ENCODE measurements at places on chromosomes 3 and 15. TPM values are rescaled to one million over a fixed set of nuclear protein-coding genes. Genes with fewer than 3 reads are reported as not detected.
A peak's percentile ranks its signal among the peaks of the same experiment; 100 is the strongest.

- peak; percentile 7 for DNase-seq
Observed at GRCh38 chr3:125011941-125012340, 43.9 kb downstream of the HEG1 start.

DNA sequence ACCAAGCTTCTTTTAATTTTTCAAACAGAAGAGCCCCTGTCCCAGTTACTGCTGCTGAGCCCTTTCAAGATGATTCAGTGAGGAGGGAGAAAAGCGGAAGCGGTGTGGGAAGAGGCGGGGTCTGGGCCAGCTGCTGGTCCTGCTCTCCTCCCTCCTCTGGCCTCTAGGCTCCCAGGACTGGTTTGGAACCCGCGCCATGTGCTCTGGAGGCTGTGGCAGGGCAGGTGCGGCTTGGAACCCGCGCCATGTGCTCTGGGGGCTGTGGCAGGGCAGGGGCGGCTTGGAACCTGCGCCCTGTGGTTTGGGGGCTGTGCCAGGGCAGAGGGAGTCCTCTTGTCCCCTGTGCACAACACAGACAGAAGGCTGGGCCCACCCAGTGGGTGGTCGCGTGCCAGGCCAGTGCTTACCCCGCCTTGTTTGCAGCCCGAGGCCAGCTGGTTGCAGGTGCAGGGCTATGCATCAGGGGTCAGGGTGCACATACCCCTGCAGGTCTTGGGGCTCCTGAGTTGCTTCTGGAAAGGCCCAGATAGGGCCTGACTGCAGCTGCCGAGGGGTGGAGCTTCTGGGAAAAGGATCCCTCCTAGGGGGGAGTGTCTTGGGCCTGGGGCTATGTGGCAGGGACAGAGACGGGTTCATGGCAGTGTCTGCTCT lies 12.2 kb downstream of the ALG1L2 start:
- no peak for DNase-seq

GRCh38 chr3:160828880-160829279 lies 72.8 kb downstream of the PPM1L start:
- DNase-seq: no peak

DNA sequence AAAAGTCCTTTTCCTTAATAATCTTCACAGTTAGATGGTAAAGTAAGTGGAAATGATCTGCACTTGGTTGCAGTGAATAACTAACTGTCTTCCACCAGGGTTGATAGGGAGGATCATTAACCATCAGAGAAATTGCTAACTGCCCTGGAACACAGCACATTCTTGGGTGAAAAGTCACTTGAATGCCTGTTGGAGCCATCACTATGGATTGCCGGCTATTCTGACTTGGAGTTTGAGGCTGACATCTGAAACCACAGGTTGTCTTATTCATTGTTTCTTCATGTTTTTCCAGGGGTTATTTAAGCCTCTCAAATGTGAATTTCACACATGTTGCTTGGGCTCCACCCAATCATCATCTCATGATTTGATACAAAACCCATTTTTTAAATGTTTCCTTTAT lies 901.4 kb downstream of the MCTP2 start:
- DNase-seq: no peak

DNA sequence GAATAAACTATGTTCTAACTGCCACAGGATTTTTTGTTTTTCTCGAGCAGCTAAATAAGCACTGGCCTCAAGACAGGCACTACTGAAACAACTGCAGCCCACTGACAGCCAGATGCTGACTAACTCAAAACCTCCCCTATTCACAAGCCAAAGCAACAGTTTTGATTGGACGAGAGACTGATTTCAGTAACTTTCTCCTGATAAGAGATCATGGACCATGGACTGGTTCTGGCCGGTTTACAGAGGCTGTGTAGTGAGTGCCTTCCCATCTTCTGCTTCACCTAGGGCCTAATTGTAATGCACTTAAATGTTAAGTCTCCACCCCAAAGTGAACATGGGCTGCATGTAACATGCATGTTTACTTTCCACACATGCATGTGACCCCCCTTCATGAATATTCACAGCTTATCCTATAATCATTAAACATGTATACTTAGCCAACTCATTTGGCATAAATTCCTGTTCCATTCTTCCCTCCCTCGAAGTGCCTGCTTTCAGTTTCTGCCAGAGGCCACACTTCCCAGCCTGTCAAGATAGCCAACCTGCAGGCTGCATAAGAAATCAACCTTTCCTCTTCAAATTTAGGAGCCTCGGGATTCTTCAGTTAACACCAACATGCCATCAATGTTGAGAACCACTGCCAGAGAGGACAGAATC lies 108.2 kb downstream of the ULK4 start:
- DNase-seq: no peak

DNA sequence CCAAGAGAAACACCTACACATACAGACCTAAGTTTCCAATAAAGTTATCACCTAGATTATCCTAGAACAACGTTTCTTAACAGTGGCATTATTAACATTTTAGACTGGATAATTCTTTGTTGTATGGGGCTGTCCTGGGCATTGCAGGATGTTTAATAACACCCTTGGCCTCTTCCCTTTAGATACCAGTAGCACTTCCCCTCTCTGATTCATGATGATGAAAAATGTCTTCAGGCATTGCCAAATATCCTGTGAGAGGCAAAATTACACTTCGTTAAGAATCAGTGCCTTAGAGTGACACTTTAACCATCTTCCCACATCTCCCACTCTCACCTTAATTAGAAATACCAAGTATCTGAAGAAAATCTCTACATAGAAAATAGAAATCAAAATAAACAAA lies 352.6 kb downstream of the CGGBP1 start:
- DNase-seq: no peak

DNA sequence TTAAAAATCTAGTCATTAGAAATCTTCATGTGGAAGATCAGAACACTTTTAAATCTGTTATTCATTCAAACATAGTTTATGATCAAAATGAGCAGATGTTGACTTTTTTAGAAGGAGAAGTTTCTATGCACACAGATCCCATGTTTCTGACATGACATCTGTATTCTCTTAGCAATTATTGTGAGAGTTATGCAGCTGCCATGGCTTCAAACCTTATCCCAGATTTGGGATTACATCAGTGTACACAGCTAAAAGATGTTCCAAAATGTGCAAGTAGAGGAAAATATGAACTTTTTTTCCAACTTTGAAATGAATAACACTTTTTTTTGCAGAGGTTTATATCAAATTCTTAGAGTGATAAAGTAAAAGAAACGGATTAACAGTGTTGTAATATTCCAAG lies 1166.9 kb downstream of the ZPLD1 start:
- no peak for DNase-seq

- peak; percentile 59 for DNase-seq
Observed at GRCh38 chr3:23739536-23739935, 66.2 kb upstream of the UBE2E1 start.

- no peak for DNase-seq
Observed at GRCh38 chr15:36612063-36612788, 32.8 kb downstream of the CDIN1 start.

GRCh38 chr3:1135194-1135593 lies 42.4 kb downstream of the CNTN6 start:
- no peak for DNase-seq

DNA sequence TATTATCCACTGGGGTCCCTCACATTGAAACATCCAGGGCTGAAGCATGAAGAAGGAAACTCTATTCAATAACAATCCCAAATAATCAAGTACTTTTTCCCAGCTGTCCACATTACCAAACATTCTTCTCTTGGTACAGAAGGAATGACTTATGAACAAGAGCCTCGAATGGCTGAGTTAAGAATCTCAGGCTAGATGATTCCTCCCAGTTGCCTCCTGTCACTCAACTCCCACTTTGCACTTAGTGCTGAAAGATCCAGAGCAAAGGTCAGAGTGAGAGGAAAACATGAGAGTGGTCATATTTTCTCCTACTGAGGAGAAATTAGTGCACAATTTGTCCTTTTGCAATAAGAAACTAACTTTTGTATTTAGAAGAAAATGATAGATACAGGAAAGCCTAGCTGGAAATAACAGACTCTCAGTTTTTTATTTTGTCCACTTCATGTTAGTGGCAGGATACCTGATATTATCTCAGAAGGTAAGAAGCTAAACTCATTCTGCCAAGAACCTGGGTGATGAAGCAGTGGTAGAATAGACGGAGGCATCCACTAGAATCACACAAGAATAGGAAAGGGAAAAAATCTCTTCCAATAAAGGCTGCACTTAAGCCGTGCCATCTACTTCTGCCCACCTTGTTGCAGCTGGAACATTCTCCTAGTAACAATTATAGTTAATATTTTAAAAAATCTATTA lies 46.2 kb downstream of the GADL1 start:
- DNase-seq: no peak

DNA sequence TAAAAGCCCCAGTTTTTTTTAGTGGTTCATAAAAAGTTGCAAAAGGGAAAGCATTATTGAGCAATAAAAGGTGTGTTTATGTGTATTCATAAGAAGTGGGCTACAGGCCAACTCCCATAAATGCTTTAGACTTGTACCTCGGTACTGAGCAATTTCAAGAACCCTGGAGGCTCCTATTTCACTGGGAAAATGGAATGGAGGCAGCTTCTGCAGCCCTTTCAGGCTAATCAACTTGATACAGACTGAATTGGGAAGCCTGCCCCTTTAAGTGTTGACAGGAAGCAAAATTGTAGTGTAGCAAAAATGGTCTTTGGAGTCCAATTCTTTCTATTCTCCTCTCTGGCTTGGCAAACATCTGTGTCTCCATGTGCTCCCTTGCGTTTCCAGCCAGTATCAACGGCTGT lies 118.8 kb downstream of the ECT2 start:
- no peak for DNase-seq

GRCh38 chr3:71237672-71238071 lies 345.9 kb downstream of the FOXP1 start:
- no peak for DNase-seq

DNA sequence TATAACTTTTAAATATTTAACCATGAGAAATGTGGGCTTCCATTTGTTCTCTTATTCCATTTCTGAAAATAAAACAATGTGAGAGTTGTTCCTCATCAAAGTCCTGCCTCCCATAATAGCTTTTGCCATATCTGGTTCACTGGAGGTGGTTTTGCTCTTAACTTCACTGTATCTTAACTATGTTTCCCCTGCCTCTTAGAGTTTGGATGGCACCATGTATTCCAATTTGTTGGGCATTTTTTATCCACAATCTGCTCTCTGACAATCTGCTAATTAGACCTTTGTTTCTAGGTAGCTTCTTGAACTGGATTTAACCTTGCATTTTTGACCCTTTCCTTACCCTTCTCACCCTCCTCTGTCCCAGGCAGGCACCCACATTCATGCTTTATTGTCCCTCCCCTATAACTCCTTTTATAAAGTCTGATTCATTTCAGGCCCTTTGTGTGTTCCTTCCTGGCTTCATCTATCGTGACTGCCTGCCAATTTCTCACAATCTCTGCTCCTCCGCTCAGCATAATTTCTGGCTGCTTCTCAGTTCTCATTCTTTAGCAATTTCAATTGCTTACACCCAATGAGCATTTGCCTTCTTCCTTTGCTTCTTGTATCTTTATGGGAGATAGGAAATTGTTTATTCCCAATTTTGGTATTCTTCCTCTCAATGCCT lies 144.2 kb upstream of the ARHGEF26 start:
- DNase-seq: no peak

DNA sequence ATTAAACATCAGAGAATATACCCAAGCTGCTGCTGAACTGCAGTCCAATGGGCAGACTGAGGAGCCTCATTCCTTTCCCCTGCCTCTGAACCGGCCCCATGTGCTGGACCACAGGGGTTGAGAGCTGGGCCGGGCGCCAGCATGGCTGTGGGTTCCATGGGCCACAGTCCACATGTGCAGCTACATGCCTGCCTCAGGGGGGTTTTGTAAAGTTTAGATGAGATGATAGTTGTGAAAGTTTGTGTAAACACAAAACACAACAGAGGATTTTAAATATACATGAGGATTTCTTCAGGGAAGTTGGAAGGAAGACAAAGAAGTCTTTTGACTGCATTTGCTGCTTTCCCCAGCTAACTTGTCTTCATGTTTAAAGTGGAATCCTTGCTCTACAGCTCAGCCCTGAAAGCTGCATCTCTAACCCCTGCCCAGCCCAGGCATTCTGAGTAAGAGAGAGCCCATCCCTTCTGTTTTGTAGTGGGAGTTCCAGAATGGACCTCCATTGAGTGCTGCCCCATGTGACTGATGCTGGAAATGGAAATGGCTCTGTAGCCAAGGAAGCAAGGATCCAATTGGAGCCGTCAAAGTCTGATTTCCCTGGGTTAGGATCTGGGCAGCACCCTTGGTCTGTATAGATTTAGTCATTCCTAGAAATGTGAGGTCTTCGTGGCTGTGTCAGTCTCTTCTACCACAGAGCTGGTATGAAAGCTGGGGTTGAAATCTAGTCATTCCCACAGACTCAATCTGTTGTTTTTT lies 17.5 kb downstream of the SLC12A8 start:
- no peak for DNase-seq

- peak; percentile 82 for DNase-seq
Observed at GRCh38 chr15:31457631-31458526, 131.2 kb downstream of the KLF13 start.

GRCh38 chr3:152319831-152320617 lies 51.3 kb downstream of the MBNL1 start:
- no peak for DNase-seq

- no peak for DNase-seq
Observed at GRCh38 chr3:133424937-133425869, 25.3 kb downstream of the BFSP2 start.

DNA sequence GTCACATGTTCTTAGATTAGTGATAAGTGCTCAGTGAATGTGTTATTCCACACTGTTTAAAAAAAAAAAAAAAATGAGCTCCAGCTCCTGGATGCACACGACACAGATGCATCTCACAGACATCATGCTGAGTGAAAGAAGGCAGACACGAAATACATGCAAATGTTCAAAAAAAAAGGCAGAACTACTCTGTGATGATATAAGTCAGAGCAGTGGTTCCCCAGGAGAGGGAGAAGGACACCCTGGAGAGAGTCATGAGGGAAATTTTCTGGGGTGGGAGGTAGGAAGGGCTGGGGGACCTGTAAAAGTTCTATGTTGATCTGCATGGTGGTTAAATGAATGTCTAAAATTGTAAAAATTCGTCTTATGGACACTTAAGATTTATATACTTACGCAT lies 4.3 kb downstream of the CSRNP1 start:
- DNase-seq: peak; percentile 14

- no peak for DNase-seq
Observed at GRCh38 chr15:29377161-29377560, 107.5 kb upstream of the NSMCE3 start.

- DNase-seq: no peak
Observed at GRCh38 chr15:79756365-79756764, 140.4 kb downstream of the MTHFS start.

DNA sequence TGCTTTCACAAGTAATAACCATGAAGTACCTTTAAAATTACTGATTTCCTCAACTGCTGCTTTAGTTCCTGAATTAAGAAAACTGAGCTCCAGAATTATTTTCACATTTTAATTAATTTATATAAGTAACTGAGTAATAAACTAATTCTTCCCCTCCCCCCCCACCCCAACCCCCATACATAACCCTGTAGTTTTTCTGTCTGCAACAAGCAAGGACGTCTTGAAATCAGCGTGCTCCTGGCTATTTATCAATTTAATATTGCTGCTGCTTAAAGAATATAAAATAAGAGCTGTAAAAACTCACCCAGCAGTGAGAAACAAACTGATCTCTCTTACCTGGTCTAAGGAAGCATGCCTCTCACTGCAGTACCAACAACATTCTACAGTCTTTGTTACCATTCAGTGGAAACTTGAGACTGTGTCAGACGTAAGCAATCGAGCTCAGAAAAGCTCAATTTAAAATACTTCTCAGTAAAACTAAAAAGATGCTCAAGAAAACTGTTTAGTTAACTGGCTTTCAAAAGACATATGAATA lies 121.0 kb downstream of the TFDP2 start:
- DNase-seq: no peak

The HDDC3 gene
- 18.6 TPM for total RNA-seq

The ZNF662 gene
- total RNA-seq: 13.5 TPM

The U2SURP gene
- total RNA-seq: 45.8 TPM

The GABRB3 gene
- 0.13 TPM for total RNA-seq

The KY gene
- total RNA-seq: 30.6 TPM

The HRG gene
- total RNA-seq: not detected

The IP6K2 gene
- 304 TPM for total RNA-seq
